ENCODE measurements at places on chromosomes 7 and 10.

DNA sequence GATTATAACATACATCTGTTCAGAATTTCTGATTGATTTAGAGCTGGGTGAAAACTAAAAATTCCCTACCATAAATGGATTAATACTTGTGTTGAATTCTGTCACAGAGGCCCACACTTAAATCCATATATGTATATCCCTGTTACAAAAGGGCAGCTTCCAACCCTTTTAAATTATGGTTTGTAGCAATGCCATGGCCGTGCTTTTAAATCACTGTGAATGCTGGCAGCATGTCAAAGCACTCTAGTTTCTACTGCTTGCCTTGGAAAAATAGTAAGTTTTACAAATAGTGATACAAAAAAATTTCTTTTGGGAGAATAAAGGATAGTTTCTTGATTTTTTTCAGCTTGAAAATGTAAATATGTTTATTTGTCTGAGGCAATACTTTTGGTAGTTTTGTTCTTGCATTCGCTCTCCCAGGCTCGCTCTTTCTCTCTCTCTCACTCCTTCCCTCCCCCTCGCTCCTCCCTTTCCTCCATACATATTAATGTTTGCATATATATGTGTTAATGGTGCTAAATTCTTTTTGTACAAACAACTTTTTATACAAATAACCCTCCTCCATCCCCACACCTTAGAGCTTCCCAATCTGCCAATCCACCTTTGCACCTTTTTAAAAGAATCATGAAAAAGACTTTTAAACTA lies 29.8 kb downstream of the TES start:
- no peak for DNase-seq

GRCh38 chr10:87960230-87960629 lies 96.8 kb downstream of the PTEN start:
- no peak for DNase-seq

DNA sequence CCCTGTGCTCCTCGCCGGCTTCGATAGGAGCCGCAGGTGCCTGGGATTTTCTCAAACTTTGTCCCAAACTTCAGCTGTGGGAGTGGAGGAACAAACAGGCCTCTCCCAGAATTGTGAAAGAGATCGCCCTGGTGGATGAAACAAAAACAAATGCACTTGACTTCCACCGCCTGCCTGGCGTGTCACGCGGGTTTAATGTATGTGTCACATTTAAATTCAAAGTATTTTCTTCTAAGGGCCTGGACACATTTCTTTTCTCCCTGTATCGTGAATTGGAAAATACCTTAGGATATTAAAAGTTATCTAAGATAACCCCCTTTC lies 694 bp upstream of the WASL start:
- DNase-seq: peak; percentile 37

GRCh38 chr10:59688921-59689351 lies 20.7 kb downstream of the SLC16A9 start:
- DNase-seq: no peak

- DNase-seq: no peak
Measured at GRCh38 chr7:84686373-84686772, 491.8 kb upstream of the SEMA3A start.

GRCh38 chr10:119531067-119531466 lies 11.5 kb downstream of the RGS10 start:
- no peak for DNase-seq

Measured in NCI-H1694 (cell line).